Right cardiac atrium (tissue), 5 donors: ENCODE measurements at places on chromosomes 2 and 18.

DNA sequence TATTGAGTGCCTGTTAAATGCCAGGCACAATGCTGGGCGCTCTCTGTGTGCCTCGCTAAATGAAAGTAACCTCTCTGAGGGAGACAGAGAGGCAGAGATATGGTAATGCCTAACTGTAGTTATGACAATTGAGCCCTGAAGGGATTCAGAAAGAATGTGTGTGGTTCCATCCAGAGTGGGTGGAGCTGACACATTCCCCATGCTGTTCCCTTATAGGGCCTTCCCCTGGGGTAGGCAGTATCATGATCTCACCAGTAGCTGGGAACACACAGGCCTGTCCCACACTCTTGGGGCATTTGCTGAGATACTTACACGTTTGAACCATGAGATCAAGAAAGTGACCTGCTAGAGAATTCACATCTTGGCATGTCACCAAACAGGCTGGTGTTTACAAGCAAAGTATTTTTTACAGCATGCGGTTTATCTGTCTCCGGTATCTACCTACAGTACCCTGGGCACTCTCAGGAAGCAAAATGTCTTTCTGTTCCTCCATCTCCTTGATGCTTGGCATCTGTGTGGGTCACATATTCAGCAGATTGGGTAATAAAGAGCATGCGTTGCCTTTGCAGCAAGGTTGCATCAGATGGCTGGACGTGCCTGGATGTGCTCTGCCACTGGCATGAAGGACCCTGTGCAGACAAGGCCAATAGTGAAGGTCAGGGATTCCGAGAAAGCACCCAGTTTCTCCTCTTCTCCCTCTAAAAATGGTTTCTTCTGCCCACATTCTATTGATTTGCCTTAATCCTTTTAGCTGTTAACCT is 9.4 kb downstream of the CTIF start:
- DNase-seq = no peak

DNA sequence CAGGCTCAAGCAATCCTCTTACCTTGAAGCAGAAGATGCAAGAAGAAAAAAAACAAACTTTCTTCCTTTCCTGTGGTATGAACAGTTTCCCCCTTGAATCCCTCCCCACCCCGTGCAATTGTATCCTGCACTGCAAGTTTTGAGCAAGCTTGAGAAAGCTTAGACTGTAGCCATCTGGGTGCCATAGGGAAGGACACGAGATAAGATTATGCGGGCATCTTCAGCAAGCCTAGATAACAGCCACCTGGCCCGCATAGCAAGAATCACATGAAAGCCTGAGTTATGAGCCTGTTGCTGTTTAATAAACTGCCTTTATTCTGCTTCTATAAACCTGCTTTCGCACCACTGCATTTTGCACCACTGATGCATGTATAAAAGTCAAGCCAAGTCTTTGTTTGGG is 27.3 kb upstream of the CDCA7 start:
- DNase-seq = no peak

GRCh38 chr2:225177098-225177497 is 134.8 kb upstream of the DOCK10 start:
- no peak for DNase-seq

DNA sequence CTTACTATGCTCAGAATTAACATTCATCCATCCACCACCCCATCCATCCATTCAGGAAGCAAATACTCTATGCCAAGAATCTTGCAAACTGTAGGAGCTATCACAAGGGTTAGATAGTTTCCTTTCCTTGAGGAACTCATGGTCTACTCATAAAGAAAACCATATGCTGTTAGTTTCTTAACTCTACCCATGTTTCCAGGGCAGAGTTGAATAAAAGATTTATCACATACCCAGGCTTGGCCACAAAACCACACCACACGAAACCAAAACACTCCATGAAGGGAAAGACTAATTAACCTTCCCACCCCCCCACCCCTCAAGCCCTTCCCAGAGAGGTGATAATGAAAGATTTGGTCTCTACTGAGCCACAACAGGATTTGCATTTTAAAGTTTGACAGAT is 23.7 kb upstream of the MSGN1 start:
- no peak for DNase-seq

GRCh38 chr18:604771-605170 is 8.0 kb downstream of the CLUL1 start:
- no peak for DNase-seq
